ENCODE measurements at places on chromosomes 16 and 17.

GRCh38 chr17:61351745-61352407, 47.8 kb upstream of the TBX2 start:
- no peak for DNase-seq

GRCh38 chr17:185445-186138, 4.1 kb upstream of the DOC2B start:
- peak; percentile 21 for DNase-seq

GRCh38 chr17:40181205-40181604, 3.9 kb downstream of the RAPGEFL1 start:
- DNase-seq: no peak

DNA sequence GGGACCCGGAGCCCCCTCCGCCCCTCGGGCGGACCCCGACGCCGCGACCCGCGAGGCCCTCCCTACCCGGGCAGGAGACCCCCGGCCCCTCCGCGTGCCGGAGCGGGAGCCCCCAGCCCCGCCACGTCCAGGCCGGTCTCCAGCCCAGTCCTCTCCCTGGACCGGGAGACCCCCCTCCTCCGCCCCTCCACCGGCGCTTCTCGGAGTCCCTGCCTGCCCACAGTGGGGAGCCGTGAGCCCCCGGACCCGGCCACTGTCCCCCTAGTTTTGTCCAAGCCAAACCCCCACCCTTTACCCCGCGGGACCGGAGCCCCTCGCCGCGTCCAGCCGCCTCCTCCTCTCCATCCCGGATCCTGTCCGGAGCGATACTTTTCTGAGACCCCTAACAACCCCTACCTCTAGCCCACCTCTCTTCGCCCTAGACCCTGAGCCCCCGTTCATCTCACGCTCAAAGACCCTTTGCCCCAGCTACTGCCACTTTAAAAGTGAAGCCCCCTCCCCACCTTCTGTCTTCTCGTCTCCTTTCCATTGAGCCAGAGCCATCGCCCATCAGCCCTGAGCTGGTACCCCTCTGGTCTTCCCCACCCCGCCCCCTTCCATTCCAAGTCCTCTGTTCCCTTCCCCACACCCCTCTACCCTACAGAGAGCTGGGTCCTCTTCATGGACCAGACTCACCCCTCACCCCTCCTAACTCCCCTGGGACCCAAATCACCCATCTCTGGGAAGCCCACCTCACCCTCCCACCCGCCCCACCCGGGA, 1.0 kb downstream of the NECAB2 start:
- DNase-seq: no peak

DNA sequence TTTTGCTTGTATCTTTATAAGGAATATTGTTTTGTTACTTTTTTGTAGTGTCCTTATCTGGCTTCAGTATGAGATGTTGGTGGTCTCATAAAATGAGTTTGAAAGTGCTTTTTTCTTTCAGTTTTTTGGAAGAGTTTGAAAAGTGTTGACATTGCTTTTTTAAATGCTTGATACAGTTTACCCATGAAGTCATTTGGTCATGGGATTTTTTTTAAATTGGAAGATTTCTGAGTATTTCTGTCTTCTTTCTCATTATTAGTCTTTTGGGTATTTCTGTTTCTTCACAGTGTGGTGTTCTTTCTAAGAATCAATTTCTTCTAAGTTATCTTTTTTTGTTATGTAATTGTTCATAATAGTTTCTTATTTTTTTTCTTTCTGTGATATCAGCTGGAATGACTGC, 15.1 kb downstream of the ZNF267 start:
- no peak for DNase-seq

DNA sequence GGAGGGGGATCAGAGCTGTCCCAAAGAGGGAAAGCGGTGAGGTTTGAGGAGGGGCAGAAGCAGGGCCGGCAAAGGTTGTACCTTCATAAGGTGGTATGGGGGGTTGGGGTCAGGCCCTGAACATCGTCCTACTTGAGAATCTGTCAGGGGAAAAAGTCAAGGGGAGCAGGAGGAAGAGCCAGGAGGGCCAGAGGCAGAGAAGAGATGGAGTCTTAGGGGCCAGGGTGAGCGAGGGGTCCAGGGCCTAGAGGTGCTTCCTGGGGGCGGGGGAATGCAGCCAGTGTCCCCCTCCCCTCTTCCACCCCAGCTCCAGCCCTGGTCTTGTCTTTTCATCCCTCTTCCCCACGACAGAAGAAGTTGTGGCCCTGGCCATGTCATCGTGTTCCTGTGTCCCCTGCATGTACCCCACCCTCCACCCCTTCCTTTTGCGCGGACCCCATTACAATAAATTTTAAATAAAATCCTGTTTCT, 1.3 kb upstream of the PRRT2 start:
- DNase-seq: no peak

- no peak for DNase-seq
Measured at GRCh38 chr16:74117798-74118197, 178.8 kb upstream of the PSMD7 start.

DNA sequence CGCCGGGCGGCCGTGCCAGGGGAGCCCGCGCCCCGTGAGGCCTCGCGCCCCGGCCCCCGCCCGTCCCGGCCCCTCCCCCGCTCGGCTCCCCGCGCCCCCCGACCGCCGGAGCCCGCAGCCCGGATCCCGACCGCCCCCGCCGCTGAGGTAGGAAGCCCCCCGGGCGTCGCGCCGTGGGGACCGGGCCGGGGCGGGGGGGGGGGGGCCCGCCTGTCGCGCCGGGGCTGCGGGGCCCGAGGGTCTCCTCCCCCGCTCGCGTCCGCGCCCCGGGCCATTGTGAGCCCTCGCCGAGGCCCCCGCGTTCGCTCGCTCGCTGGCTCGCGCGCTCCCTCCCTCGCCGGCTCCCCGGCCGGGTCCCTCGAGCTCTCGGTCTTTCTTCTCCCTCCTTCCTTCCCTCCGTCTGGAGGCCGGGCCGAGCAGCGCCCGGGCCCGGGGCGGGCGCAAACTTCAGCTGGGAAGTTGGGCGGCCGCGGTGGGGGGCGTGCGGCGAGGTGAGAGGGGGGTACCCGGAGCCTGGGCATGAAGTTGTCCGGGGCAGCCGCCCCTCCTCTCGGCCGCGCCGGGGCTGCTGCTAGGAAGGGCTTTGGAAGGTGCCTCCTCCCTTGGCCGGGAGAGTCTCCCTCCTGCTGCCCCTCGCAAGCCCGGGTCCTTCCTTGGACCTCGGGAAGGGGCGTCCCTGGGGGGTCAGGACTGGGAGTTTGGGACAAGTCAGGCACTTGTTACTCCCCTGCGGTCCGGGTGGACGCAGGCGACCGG, 419 bp downstream of the GLIS2 start:
- no peak for DNase-seq

DNA sequence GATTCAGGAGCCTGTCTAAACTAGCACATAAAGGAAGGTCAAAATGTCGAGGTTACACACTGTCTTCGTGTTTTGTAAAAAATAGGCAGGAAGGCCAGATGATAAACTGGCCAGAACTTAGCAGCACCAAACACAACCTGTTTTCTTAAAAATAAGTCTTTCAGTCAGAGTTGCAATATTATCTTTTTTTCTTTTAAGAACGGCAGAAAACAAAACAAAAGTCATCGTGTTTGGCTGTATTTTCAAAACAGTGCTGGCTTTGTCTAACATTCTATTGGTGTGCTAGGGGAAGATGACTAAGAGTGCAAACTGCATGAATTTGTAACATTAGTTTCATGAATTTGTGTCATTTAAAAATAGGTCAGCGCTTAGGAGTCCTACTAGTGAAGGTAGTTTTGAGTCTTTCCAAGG, 5.3 kb downstream of the MAF start:
- DNase-seq: no peak

- DNase-seq: no peak
Measured at GRCh38 chr16:52573365-52574299, 26.7 kb upstream of the TOX3 start.

DNA sequence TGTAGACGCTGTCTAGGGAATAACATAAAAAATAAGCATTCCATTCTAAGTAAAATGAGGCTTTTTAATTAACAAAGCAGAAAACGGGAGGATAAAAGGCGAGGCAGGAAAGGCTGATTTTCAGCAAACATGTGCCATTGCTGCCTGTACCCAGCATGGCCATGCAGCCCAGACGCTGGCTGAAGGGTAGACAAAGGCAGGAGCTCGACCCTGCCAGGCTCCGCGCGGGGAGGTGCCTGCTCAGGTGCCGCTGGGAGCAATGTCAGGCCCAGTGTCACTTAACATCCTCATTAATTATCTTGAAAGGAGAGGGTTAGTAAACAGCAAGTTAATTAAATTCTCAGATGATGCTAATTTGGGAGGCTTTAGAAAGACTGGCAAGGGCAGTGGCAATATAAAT, 136.0 kb downstream of the ZFHX3 start:
- DNase-seq: no peak

GRCh38 chr17:14901376-14901775, 363.8 kb downstream of the PMP22 start:
- no peak for DNase-seq

GRCh38 chr17:67183531-67183930, 61.5 kb downstream of the HELZ start:
- DNase-seq: no peak

GRCh38 chr17:45753645-45754225, 30.4 kb upstream of the CRHR1 start:
- DNase-seq: no peak

DNA sequence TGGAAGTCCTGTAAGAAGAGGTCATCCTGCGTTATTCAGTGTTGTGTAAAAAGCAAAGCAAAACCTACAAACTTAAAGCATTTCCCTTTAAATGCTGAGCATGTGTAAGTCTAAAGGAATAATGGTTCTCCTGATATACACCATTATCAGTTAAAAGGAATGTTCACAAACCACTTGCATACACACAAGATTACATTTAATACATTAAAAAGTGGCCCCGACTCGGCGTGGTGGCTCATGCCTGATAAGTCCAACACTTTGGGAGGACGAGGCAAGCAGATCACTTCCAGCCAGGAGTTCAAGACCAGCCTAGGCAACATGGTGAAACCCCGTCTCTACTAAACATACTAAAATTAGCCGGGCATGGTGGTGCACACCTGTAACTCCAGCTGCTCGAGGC, 30.5 kb downstream of the CPPED1 start:
- DNase-seq: no peak

DNA sequence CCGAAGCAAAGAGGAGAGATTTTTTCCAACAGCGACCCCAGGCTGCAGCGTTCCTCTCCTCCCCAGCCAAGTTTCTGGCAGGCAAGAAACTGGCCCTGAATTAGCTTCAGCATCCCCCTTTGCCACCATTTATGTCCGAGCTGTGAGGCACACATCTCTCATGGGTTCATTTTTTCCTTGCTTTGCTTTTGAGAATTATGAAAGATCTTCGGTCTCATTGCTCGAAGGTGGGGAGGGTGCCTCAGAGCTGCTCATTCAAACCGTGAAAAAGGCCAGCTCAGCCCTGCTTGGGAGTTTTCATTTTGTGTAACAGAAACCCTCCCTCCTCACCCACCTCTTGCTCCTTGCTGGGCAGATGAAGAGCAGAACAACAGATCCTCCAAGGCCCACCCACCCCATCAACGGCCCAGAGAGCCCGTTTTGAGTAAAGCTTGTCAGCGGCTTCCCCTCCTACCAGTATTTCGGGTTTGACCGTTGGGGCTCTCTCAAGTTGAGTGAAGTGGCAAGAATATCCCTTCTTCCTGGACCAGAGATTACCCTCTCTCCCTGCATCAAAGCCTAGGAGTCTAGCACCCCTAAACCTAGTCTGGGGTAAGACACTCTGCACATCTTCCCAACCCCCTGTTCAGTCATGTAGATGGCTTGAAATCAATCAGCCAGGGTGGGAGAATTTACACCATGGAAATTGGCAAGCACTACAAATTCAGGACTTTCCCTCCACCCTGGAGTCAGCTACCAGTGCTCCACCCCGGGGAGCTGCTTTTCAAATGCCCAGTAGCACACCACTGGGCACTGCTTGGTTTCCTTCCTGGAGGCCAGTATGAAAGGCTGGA, 1.8 kb downstream of the CCR7 start:
- DNase-seq: no peak

DNA sequence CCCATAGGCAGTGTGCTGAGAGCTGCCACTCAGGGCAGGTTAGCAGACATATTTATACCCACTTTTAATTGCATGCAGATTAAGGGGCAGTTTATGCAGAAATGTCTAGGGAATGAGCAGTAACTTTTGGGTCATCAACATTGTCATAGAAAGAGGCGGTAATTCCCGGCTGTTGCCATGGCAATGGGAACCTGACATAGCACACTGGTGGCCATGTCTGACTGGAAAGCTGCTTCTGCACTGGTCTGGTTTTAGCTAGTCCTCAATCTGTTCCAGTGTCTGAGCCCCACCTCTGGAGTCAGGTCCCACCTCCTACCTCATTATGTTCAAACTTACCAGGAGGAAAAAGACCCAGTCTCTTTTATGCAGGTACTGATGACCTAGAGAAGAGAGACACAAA, 31.5 kb upstream of the TNRC6C start:
- no peak for DNase-seq

GRCh38 chr17:19713901-19714361, 2.5 kb downstream of the SLC47A2 start:
- DNase-seq: no peak

- no peak for DNase-seq
Measured at GRCh38 chr16:65876056-65876408, 490.5 kb upstream of the CDH5 start.

DNA sequence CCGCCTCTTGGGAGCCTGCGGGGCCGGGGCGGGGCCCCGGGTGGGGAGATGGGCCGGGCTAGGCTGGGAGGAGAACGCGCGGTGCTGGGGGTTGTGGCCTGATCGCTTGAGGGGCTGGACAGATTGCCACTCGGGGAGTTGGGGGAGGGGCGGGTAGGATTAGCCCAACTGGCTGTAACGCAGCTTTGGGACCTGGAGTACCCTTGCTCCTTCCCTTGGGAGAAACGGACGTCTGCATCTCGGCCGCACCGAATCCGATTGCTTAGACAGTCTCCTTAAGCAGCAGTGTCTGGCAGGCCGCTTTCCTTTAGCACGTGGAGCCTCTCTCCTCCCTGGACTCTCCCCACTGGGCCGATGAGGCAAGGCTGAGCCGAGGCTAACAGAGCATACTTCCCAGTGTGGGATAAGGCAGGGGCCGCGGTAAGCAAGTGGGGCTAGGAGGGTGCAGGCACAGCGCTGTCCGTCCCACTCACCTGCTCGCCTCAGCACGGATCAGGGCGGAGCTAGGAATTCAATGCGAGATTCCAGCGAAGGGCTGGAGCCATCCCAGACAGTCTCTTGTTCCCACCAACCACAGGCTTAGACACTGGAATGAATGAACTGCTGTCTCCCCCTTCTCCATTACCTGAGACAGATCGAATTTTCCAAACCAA, 540 bp upstream of the ACLY start:
- no peak for DNase-seq

Data from naive thymus-derived CD4-positive, alpha-beta T cell (primary cell).